Colonic mucosa (tissue), 4 donors: ENCODE measurements at places on chromosomes 2 and 18. TPM values are rescaled to one million over a fixed set of nuclear protein-coding genes. Genes with fewer than 3 reads are reported as not detected.

- DNase-seq, result no peak
- no peaks in the 10 kb centered on the region for H3K27me3 ChIP-seq
- no peak overlapping the region for H3K27ac ChIP-seq
- H3K36me3 ChIP-seq, result no peaks in the 10 kb centered on the region
- H3K4me1 ChIP-seq, result no peaks in the 10 kb centered on the region
These were observed 165.0 kb downstream of the ASB1 start for GRCh38 chr2:238591732-238592131.

DNA sequence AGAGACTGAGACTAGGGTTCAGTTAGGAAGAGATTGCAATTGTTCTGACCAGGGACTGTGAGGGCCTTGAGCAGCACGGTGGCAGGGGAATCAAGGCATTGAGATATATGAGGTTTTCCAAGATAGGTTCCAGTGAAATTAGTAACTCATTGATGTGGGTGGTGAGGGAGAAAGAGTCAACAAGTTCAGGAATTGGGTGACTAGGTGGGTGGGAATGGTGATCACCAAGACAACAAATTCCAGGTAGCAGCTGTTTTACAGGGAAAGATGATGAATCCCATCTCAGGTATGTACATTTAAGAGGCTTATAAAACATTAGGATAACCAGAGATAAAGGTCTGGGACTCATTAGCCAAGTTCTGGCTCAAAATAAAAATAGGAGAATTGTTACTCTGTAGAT, 251.5 kb upstream of the MGAT5 start:
- H3K4me3 ChIP-seq, result no peak overlapping the region
- no peaks in the 10 kb centered on the region for H3K4me1 ChIP-seq
- no peaks in the 10 kb centered on the region for H3K36me3 ChIP-seq
- H3K27me3 ChIP-seq, result no peaks in the 10 kb centered on the region
- DNase-seq, result no peak
- H3K27ac ChIP-seq, result no peak overlapping the region

- H3K27ac ChIP-seq, result no peak overlapping the region
- no peaks in the 10 kb centered on the region for H3K27me3 ChIP-seq
- H3K36me3 ChIP-seq, result no peaks in the 10 kb centered on the region
- no peak for DNase-seq
- H3K4me1 ChIP-seq, result no peaks in the 10 kb centered on the region
- H3K4me3 ChIP-seq, result no peak overlapping the region
These were observed 177.2 kb upstream of the NETO1 start for GRCh38 chr18:73045037-73045436.

DNA sequence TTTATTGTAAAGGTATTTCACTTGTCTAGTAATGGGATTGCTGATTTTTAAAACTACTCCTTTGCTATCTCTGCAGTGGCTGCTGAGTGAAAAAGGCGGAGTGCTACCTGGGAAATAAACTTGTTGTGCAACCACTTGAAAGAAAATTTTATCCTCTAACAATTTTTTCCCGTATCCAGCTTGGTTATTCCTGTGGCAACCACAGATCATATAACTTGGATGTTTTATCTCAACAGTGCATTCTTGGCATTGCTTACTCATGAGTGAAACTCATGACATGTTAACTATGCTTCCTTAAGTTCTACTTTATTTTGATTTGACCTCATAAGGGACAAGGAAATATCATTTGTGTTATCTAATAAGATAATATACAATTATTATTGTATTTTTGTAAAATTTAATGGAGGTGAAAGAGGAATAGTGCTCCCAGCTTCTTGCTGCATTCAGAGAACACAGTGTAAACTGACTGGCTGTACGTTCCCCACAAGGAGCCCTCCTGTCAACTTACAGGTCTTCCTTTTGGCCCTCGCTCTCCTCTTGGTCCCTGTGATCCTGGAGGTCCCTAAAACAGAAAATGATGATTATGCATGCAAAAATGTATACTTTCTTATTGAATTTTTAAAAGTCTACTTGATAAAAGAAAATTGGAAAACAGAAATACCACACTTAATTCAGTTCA, 82.7 kb downstream of the COL5A2 start:
- no peaks in the 10 kb centered on the region for H3K36me3 ChIP-seq
- no peak overlapping the region for H3K4me3 ChIP-seq
- DNase-seq, result no peak
- H3K4me1 ChIP-seq, result no peaks in the 10 kb centered on the region

DNA sequence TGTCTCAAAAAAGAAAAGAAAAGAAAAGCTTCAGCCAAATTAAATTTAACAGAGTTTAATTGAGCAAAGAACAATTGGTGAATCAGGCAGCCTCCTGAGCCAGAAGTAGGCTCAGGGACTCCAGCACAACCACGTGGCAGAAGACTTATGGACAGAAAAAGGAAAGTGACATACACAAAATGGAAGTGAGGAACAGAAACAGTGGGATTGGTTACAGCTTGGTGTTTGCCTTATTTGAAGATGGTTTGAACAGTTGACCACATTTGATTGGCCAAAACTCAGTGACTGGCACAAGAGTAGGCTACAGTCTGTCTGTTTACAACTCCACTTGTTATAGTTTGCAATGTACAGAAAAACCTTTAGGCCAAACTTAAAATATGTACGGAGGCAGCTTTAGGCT, 83.1 kb downstream of the SOCS6 start:
- H3K4me3 ChIP-seq, result no peak overlapping the region
- no peaks in the 10 kb centered on the region for H3K27me3 ChIP-seq
- no peaks in the 10 kb centered on the region for H3K4me1 ChIP-seq
- DNase-seq, result no peak
- H3K36me3 ChIP-seq, result no peaks in the 10 kb centered on the region

GRCh38 chr2:132665401-132666140, 4.4 kb downstream of the LYPD1 start:
- no peak overlapping the region for H3K4me3 ChIP-seq
- H3K27ac ChIP-seq, result no peak overlapping the region
- peaks cover 7% of the 10 kb centered on the region for H3K4me1 ChIP-seq

GRCh38 chr18:76844144-76844543, 21.8 kb downstream of the ZNF236 start:
- H3K4me3 ChIP-seq, result no peak overlapping the region
- H3K27ac ChIP-seq, result no peak overlapping the region
- H3K36me3 ChIP-seq, result no peaks in the 10 kb centered on the region
- no peaks in the 10 kb centered on the region for H3K27me3 ChIP-seq
- no peak for DNase-seq

- H3K27ac ChIP-seq, result no peak overlapping the region
- H3K4me3 ChIP-seq, result no peak overlapping the region
- DNase-seq, result no peak
- no peaks in the 10 kb centered on the region for H3K4me1 ChIP-seq
- no peaks in the 10 kb centered on the region for H3K27me3 ChIP-seq
These were observed 14.3 kb upstream of the ODC1 start for GRCh38 chr2:10462178-10463083.

- H3K27ac ChIP-seq, result no peak overlapping the region
- no peak overlapping the region for H3K4me3 ChIP-seq
- H3K4me1 ChIP-seq, result no peaks in the 10 kb centered on the region
- H3K36me3 ChIP-seq, result no peaks in the 10 kb centered on the region
- DNase-seq, result no peak
- H3K27me3 ChIP-seq, result no peaks in the 10 kb centered on the region
These were observed 137.7 kb downstream of the EN1 start for GRCh38 chr2:118709786-118710185.

GRCh38 chr2:159904127-159904958, 106.3 kb upstream of the CD302 start:
- peak; percentile 89 for DNase-seq
- H3K27me3 ChIP-seq, result no peaks in the 10 kb centered on the region
- H3K4me3 ChIP-seq, result peak within 1 kb of the TSS; percentile 89

- H3K27ac ChIP-seq, result peak overlapping the region; percentile 58
- no peak overlapping the region for H3K4me3 ChIP-seq
- peaks cover 5% of the 10 kb centered on the region for H3K4me1 ChIP-seq
- H3K36me3 ChIP-seq, result no peaks in the 10 kb centered on the region
- H3K27me3 ChIP-seq, result no peaks in the 10 kb centered on the region
These were observed 67.5 kb downstream of the MYO1B start for GRCh38 chr2:191312662-191313061.

GRCh38 chr2:233234264-233234663, 17.2 kb upstream of the ATG16L1 start:
- DNase-seq, result no peak
- H3K4me1 ChIP-seq, result no peaks in the 10 kb centered on the region
- no peak overlapping the region for H3K27ac ChIP-seq

DNA sequence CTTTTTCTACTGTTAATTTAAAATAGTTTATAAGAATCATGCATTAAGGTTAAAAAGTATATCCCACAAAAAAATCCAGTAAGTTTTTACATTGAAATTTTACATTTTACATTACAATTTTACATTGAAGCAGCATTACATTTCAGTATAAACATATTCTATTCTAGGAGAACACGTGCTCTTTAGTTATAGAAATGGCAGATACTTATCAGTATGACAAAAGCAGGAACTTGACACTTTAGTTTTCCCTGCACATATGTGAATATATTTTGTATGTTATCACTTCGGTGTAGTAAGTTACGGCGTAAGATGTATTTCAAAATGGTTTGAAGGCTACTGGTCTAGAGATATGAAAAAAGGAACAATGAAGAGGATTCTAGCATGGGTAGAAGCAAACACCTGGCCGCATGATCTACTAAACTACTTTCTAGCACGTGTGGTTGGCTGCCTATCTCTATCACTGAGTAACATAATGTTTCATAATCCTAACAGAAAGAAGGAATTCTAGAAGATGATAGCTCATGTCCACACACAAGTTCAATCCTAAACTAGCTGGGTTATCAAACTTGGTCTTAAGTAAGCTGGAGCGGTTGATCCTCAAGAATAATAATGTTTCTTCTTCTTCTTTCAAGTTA, 5.4 kb downstream of the IMMT start:
- DNase-seq, result no peak
- H3K27me3 ChIP-seq, result no peaks in the 10 kb centered on the region
- H3K27ac ChIP-seq, result no peak overlapping the region
- no peak overlapping the region for H3K4me3 ChIP-seq
- no peaks in the 10 kb centered on the region for H3K36me3 ChIP-seq

- DNase-seq, result no peak
- H3K4me3 ChIP-seq, result no peak overlapping the region
- H3K36me3 ChIP-seq, result no peaks in the 10 kb centered on the region
- no peaks in the 10 kb centered on the region for H3K27me3 ChIP-seq
- no peak overlapping the region for H3K27ac ChIP-seq
- no peaks in the 10 kb centered on the region for H3K4me1 ChIP-seq
These were observed 10.9 kb downstream of the ROCK1 start for GRCh38 chr18:21100678-21101077.

SPC25 gene
- total RNA-seq, result 16.0 TPM

RUFY4 gene
- not detected for total RNA-seq

XIRP2 gene
- total RNA-seq, result not detected

ZNF385B gene
- total RNA-seq, result 0.10 TPM
